ENCODE measurements at places on chromosomes 7 and 10.

- DNase-seq, result no peak
Observed at GRCh38 chr10:100729862-100730724, 15.3 kb upstream of the PAX2 start.

DNA sequence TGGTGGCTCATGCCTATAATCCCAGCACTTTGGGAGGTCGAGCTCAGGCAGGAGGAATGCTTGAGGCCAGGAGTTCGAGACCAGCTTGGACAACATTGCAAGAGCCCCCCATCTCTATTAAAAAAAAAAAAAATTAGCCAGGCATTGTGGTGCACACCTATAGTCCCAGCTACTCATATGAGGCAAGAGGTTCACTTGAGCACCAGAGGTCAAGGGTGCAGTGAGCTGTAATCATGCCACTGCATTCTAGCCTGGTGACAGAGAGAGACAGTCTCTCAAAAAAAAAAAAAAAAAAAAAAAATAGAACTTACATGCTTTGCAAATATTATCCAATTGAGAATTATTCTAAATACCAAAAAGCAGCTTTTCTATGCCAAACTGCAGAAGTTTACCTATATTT lies 11.0 kb downstream of the KIN start:
- no peak for DNase-seq

DNA sequence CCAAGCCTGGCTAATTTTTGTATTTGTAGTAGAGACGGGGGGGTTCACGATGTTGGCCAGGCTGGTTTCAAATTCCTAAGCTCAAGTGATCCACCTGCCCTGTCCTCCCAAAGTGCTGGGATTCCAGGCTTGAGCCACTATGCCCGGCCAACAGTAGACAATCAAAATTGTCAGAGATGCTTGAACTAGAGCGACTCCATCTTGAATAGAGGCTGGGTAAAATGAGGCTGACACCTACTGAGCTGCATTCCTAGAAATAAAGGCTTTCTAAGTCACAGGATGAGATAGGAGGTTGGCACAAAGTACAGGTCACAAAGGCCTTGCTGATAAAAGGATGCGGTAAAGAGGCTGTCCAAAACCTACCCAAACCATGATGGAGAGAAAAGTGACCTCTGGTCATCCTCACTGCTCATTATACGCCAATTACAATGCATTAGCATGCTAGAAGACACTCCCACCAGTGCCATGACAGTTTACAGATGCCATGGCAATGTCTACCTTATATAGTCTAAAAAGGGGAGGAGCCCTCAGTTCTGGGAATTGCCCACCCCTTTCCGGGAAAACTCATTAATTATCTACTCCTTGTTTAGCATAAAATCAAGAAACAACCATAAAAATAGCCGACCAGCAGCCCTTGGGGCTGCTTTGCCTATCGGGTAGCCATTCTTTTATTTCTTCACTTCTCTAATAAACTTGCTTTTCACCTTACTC lies 134.5 kb downstream of the BAMBI start:
- no peak for DNase-seq

DNA sequence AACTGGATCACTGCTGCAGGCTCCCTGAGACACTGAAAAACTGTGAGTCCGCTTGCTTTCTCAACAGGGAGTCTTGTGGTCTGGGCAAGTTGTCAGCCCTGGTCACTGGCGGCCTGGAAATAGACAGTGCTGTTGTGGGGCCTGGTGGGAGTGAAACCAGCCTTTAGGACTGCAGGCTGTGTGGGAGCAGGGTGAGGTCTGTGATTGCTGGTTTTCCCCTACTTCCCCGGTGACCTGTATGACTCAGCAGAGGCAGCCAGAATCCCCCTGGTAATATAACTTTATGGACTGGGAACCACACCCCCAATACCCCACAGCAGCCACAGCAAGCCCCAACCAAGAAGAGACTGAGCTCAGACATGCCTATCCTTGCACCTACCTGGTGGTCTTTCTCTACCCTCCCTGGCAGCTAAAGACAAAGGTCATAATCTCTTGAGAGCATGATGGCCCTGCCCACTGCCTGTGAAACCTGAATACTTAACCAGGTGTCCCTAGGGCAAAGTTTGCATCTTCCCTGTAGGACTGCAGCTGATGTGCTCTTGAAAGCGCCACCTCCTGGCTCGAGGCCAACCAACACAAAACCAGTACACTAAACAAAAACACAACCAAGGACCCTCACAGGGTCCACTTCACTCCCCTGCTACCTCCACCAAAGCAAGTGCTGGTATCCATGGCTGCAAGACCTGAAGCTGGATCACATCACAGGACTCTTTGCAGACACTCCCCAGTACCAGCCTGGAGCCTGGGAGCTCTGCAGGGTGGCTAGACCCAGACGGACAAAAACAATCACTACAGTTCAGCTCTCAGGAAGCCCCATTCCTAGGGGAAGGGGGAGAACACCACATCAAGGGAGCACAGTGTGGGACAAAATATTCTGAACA lies 7.2 kb upstream of the ADAM22 start:
- no peak for DNase-seq

DNA sequence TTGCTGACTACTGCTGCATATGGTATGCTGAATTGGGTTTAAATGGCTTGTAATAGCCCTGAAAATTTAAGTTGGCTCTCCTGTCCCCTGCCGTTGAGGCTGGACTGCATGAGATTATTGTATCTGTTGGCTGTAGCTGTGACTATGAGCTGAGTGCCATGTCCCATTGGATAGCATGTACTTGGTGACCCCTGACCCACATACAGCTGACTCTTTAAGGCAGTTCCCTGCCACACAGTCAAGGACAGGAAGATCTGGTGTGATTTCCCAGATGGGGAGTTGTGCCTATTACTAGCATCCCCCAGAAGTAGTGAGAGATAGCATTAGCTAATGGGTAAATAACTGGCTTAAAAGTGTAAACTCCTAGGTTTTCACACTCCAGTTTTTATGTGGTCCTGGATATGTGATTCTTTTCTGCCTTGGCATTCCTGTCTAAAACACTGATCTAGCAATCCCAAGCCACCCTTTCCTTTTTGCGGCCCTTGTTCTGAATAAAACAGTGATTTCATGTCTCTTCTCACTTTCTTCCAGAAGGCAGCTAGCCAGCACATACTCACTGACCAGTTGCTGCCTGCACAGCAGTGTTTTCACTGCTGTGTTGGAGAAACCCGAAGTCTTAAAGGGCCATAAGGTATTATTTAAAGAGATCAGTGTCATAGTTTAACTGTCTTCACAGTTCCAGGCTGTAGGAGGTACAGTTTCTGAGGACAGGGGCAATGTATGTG lies 35.9 kb downstream of the LRRC4 start:
- no peak for DNase-seq

- DNase-seq, result no peak
Observed at GRCh38 chr7:6725003-6725402, 18.3 kb upstream of the ZNF12 start.

DNA sequence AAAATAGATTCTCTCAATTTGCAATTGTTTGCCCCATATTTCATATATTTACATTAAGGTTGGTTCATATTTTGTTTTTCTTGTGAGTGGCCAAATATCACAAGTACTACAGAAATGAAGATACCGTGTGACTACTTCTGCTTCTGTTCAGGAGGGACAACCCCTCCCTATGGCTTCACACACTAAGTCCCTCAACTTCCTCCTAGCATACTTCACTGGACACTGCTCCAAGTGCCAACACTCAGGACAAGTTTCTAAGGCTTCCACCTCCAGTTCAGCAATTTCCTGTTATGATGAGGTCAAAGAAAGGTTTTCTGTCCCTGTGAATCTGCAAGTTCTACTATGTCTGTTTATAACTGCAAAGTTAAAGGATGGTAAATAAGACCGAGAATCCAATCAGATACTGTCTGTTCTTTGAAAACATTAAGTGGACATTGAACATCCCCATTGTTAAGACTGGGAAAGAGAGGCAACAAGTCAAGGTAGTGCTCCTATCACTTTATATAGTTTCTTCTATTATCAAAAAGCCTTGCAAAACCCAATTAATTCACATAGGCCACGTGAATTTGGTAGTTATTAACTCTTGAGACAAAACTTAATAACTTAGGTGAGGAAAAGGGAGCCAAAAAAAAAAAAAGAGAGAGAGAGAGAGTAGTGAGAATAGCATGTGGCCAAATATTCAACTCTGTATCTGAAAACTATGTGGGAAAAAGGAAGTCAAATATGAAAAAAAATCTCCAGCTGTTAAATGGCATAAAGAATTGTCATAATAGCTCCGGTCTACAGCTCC lies 81.3 kb upstream of the DKK1 start:
- no peak for DNase-seq

DNA sequence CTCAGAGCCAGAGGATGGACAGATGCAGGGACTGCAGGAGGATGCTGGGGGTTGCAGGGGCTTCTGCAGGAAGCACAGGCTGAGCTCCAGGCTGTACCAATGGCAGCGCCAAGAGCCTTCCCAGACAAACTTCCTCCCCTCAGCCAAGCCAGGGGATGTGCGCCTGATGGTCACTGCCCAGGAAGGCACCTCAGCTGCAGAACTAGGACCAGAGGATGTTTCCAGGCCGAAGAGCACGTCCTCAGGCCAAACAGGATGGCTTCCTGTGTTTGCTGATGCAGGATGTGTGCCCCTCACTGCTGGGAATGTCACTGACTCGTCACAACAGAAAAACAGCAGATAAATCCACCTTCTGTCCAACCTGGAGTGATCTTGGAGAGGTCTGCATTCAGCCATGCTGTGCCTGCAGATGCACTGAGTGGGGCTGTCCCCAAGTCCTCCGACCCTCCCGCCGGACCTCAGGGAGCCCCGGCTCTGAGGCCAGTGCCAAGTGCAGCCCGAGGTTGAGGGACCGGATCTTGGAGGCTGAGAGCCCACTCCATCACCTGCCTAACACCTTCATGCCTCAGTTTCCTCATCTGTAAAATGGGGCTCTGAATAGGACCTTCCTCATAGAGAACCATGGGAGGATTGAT lies 152.5 kb upstream of the CHST15 start:
- DNase-seq, result no peak

DNA sequence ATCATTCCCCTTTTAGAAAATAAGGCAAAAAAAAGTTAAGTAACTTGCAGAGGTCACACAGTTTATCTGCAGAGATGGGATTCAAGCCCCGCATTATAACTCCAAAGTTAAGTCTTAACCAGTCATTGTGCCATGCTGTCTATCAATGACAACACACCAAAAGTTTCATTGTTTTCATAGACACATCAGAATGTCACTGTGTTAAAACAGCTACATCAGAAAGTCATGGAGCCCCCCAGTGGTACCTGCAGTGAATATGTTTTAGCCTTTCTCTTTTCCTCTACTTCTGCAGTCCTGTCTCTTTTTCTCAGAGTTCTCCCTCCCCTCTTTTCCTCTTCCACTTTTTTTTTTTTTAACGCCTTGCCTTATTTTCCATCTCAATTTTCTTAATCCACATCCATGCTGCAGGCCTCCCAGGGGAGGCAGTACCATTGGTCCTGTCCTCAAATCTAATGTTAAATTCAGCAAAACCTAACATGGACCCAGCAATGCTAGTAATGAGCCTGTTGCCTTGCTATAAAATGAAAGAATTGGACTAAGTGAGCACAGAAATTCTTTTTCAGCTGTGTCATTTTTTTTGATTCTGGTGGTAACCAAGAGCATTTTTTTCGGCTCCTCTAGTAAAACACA lies 3.8 kb upstream of the NRCAM start:
- DNase-seq, result no peak
